Pulmonary artery endothelial cell (primary cell): ENCODE measurements at places on chromosomes 1 and 21.

DNA sequence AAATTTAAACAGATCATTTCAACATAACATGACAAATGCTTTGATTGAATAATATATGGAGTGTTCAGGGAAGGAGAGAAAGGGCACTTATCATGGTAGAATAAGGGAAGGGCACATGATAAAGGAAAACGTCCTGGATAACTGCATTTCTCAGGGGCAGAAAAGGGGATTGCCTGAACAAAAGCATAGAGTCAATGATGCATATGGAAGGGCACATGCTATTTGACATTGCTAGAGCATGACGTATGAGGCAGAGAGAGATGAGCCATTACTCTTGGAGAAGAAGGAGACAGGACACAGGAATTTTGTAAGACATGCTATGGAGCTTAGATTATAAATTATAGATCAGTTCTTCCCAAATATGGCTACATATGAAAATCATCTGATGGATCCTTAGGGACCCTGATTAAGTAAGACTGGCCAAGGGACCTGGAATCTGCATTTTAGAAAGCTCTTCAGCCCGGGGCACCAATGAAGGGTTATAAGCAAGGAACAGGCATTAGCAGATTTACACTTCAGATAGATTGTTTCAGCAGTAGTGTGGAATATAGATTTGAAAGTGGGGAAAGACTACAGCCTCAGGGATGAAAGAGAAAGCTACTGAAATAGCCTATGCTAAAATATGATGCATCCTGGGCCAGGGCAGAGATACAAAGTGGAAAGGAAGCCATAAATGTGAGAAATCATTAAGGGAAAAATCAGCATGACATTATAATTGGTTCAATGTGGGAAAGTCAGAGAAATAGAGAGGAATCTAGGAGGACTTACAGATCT lies 21.3 kb downstream of the FMO2 start:
- DNase-seq: no peak

GRCh38 chr1:34907487-34908090 lies 21.9 kb downstream of the DLGAP3 start:
- no peak for DNase-seq

- DNase-seq: no peak
Observed at GRCh38 chr1:90706437-90707362, 10.4 kb downstream of the BARHL2 start.

GRCh38 chr1:54272134-54272533 lies 72.2 kb downstream of the MRPL37 start:
- no peak for DNase-seq

GRCh38 chr1:192702212-192702902 lies 66.4 kb downstream of the RGS13 start:
- no peak for DNase-seq

DNA sequence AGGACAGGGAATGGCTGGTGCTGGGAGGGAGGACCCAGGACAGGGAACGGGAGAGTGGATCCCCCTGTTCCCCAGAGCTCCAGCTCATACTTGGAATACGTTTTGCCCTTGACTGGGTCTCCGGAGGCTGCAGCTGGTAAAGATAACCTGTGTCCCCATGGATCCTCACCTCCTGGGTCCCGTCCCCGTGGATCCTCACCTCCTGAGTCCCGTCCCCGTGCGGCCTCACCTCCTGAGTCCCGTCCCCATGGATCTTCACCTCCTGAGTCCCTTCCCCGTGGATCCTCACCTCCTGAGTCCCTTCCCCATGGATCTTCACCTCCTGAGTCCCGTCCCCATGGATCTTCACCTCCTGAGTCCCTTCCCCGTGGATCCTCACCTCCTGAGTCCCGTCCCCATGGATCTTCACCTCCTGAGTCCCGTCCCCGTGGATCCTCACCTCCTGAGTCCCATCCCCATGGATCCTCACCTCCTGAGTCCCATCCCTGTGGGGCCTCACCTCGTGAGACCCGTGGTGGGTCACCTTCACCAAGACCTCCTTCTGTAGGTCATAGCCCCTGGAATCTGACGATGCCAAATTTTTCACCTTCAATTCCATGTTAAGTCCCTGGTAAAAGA lies 61.4 kb downstream of the SCCPDH start:
- peak; percentile 26 for DNase-seq

- DNase-seq: no peak
Observed at GRCh38 chr1:190808035-190808434, 330.4 kb upstream of the BRINP3 start.

GRCh38 chr1:55063577-55063942 lies 24.2 kb downstream of the PCSK9 start:
- DNase-seq: no peak

GRCh38 chr1:112704391-112704933 lies 2.5 kb downstream of the RHOC start:
- no peak for DNase-seq

- no peak for DNase-seq
Observed at GRCh38 chr1:16977377-16977776, 3.0 kb downstream of the MFAP2 start.

- no peak for DNase-seq
Observed at GRCh38 chr1:39836595-39837110, 46.7 kb downstream of the TRIT1 start.

GRCh38 chr1:3107201-3107600 lies 38.2 kb downstream of the PRDM16 start:
- no peak for DNase-seq

DNA sequence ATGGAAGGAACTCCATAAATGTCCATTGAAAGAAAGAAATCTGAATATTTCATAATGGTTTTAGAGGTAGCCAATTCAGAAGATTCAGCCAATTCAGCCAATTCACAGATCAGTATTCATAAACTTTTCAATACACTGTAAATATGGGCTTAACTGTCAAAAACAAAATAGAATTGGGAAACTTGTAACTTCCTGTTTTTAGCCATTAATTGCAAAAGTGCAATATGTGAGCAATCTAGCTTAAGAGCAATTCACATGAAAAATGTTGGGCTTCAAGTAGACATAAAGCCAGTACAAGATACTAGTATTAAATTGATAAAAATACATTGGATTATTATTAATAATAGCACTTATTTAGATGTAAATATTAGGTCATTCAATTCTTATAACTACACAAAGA lies 27.5 kb upstream of the PLPPR4 start:
- DNase-seq: no peak

- DNase-seq: no peak
Observed at GRCh38 chr1:30054126-30054525, 669.3 kb downstream of the MATN1 start.

DNA sequence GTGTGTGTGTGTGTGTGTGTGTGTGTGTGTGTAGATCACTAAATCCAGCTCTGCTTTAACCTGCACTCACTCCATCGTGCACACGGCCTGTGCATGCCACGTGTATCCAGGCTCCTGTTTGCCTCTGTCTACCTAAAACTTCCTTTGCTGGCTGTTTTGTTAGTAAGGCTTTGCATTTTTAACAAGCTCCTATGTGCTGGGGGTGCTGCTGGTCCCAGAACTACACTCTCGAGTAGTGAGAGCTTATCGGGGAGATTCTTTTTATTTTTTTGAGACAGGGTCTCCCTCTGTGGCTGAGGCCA lies 596 bp upstream of the TCEA3 start:
- DNase-seq: no peak

DNA sequence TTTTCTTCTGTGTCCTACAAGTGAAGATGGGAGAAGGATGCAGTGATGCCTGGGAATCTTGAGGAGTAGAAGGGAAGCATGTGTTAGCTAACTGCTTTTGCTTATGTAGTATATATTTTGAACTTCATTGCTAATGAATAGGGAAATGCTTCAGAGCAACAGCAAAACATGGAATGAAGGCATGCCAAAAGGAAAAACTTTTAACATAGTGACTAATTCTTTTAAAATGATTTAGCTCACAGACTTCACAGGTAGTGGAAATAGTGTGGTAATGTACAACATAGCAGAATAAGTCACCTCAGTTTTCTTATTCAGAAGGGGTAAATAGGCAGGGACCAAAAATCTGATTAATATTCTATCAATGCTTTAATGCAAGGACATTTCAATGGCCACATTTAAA lies 95.5 kb downstream of the LYPLAL1 start:
- no peak for DNase-seq

DNA sequence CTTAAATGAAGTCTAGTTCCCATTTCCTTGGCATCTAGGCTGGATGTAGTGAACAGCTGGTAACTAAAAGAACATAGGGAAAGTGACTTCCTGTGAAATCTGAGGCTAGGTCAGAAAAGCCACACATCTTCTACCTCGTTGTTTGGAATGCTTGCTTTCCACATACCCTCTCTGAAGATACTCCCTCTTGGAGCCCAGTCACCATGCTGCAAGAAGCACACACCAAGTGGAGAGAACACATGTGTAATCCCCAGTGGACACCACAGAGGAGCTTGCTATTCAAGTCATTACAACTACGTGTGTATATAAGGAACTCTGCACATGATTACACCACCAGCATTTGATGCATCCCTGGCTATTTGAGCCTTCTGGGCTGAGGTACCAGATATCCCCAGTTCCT lies 125.9 kb downstream of the RGS21 start:
- DNase-seq: no peak

GRCh38 chr1:96072021-96072420 lies 649.6 kb upstream of the PTBP2 start:
- DNase-seq: no peak

- no peak for DNase-seq
Observed at GRCh38 chr1:240194120-240194519, 102.4 kb downstream of the FMN2 start.

DNA sequence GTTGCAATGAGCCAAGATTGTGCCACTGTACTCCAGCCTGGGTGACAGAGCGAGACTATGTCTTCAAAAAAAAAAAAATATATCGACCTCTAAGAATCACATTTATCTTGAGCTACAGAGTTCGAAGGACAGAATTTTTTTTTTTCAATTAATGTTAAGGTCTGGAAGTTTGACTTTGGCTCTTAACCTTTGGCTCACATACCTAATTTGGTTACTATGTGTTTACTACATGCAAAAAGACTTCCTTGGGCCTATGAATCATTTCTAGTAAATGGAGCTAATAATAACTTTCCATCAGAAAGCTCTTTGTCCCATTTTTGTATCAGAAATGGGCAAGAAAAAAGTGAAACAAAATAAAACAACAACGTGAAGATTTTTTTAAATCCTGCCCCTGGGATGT lies 351.2 kb downstream of the SMYD3 start:
- no peak for DNase-seq

- no peak for DNase-seq
Observed at GRCh38 chr1:116574581-116575291, 3.9 kb upstream of the CD58 start.

GRCh38 chr1:13930151-13930550 lies 230.2 kb downstream of the PRDM2 start:
- no peak for DNase-seq

- no peak for DNase-seq
Observed at GRCh38 chr1:182394055-182394775, 2.6 kb upstream of the GLUL start.

DNA sequence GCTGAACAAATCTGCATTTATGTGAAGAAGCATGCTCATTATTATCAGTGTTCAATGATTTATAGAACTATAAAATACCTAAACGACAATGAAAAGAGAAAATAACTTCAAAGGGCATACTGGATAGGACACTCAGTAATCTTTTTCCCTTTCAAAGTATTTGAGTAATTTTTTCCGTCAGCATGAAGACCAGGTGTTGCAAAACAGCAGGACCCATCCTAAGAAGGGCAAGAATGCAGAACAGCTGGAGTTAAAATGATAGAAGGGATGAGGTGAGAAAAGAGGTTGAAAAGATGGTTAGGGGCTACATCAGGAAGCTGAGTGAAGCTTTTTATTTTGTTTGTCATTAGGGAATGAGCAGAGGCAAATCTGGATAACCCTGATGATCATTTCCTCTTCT lies 7.1 kb upstream of the RGS18 start:
- no peak for DNase-seq
